Bladder microvascular endothelial cell (primary cell): ENCODE measurements at places on chromosomes 5 and 9. TPM values are rescaled to one million over a fixed set of nuclear protein-coding genes. Genes with fewer than 3 reads are reported as not detected.

The SLC28A3 gene
- not detected in 2 replicates for total RNA-seq

The SLC45A2 gene
- not detected in 2 replicates for total RNA-seq

The GFI1B gene
- not detected in 2 replicates for total RNA-seq

The FAM221B gene
- total RNA-seq, result not detected in 2 replicates

The PCDHGA5 gene
- total RNA-seq, result 0.49 and 2.0 TPM in 2 replicates

The BARX1 gene
- not detected in 2 replicates for total RNA-seq

The PCA3 gene
- total RNA-seq, result under 0.01 and 0.19 TPM in 2 replicates

The SRA1 gene
- 15.4 and 17.1 TPM in 2 replicates for total RNA-seq

The DMGDH gene
- 0.50 TPM in 1 of 2 replicates, not detected in the other for total RNA-seq

The SPATA31A6 gene
- total RNA-seq, result not detected in 2 replicates

The GKAP1 gene
- total RNA-seq, result 1.3 and 1.9 TPM in 2 replicates

The IGIP gene
- 2.4 and 6.0 TPM in 2 replicates for total RNA-seq

The OMD gene
- total RNA-seq, result 0.06 TPM in 1 of 2 replicates, not detected in the other
